ENCODE measurements at places on chromosomes 4 and X.

GRCh38 chr4:100949350-100949935 lies 397.9 kb downstream of the PPP3CA start:
- DNase-seq = no peak

DNA sequence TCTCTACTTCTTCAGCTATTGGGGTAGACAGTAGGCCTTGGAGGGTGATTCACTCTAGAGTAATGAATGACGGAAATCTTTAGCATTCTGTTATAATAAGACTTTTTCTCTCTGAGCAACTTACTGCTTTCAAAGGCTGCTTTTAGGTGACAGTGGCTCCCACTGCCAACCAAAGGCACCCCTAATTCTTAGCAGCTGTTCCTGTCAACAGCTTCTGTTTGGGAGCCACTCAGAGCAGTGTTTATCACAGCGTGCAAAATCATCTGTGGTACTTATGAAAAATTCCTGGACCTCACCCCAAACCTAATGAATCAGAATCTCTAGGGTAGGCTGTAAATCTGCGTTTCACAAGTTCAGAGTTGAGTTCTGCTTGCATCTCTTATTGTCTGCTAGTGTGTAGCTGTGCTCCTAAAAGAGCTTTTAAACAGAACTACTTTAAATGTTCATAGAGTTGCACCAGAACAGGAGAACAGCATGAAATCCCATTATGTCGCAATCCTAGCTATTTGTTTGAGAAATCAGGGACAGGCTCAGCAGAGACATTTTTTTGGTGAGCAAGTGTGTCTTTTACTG lies 52.8 kb upstream of the POU4F2 start:
- DNase-seq = no peak

DNA sequence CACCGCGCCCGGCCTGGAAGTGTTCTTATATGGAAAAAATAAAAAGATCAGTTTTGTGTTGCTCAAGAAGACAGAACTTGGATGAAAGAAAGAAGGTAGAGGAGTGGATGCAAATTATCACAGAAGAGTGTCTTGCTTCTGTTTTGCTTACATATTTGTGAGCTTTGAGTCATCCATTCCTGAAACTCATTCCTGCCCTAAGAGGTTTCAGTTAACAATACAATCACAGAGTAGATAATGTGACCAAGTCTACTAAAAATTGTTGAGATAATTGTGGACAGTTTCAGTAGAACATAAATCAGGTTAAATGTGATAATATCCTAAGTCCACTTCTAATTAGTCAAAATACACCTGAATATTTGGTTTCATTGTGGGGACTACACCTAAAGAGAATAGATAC lies 26.4 kb upstream of the LRCH2 start:
- no peak for DNase-seq

- no peak for DNase-seq
Observed at GRCh38 chr4:150656891-150657290, 74.9 kb downstream of the MAB21L2 start.

DNA sequence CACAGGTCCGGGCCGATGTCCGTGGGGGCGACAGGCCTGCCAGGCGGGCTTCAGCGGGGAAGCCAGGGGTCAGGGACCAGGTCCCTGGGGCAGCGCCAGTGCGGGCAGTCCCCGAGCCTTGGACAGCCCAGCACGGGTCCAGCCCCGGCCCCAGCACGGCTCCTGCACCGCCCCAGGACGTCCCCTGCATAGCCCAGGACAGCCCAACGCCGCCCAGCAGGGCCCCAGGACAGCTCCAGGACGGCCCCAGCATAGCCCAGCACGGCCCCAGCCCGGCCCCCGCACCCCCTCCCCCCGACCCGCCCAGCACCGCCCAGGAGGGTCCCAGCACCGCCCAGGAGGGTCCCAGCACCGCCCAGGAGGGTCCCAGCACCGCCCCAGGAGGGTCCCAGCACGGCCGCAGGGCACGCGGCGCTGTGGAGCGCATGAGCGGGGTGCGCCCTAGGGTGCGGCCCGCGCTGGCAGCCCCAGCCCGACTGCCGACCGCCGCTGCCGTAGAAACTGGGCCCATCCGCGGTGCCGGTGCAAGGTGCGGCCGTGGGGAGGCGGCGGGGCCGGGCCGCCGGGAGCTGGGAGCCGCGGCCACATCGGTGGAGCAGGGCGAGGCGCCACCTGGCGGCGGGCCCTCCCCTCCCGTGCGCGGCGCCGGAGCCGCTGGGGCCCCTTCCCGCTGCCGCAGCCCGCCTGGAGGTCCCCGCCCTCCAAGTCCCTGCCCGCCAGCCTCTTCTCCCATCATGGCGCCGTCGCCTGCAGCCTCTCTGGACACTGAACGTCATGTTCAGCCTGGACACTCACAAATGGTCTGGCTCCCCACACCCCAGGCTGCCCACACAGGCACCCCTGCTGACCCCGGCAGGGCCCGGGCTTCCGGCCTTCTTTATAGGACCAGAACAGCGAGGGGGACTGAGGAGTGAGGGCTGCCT lies 106.8 kb upstream of the NKX1-1 start:
- no peak for DNase-seq

All from stimulated activated CD8-positive, alpha-beta memory T cell treated with anti-CD3 and anti-CD28 coated beads, Interleukin-4, amount 100 ng/mL, for 4 hours (primary cell).